Choroid plexus epithelial cell (primary cell): ENCODE measurements at places on chromosomes 4 and X.

DNA sequence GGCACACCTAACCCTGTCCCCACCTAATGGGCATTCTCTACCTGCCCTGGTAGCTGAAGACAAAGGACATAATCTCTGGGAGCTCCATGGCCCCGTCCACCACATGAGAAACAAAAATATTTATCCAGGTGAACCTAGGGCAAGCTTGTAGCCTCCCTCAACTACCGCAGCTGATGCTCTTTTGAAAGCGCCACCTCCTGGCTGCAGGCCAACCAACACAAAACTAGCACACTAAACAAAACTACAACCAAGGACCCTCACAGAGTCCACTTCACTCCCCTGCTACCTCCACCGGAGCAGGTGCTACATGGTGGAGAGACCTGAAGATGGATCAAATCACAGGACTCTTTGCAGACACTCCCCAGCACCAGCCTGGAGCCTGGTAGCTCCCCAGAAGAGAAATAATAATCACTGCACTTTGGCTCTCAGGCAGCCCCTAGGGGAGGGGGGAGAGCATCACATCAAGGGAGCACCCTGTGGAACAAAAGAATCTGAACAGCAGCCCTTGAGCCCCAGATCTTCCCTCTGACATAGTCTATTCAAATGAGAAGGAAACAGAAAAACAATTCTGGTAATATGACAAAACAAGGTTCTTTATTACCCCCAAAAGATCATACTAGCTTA is 111.3 kb upstream of the ATP8A1 start:
- no peak for DNase-seq

DNA sequence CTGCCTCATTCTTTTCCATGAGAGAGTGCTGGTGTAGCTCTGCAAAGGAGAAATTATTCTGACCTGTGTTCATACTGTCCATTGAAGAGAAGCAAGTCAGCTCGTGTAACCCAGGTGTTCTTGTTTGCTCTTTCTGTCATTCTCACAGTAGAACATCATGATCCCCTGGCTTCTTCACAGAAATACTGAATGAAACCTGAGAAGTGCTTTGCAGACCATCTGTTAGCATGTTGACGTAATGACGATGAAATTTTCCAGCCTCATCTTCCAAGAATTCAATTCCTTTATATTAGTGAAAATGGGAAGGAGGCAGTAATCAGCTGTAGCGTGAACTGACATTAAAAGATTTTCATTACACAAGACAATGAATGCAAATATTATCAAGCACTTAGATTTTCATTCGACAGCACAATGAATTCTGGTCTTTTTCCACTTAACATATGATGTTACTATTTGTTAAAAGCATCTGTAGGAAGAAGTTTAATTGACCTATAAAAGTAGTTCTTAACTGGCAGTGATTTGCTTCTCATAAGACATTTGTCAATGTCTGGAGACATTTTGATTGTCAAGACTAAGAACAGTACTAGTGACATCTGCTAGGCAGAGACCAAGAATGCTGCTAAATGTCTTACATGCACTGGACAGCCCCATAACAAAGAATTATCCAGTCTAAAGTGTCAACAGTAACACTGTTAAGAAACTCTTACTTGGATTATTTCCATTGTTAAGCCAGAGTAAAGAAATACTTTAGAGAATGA is 246.3 kb downstream of the BANK1 start:
- DNase-seq: peak; percentile 48

- no peak for DNase-seq
Observed at GRCh38 chrX:30228526-30228925, 1.9 kb upstream of the MAGEB3 start.

DNA sequence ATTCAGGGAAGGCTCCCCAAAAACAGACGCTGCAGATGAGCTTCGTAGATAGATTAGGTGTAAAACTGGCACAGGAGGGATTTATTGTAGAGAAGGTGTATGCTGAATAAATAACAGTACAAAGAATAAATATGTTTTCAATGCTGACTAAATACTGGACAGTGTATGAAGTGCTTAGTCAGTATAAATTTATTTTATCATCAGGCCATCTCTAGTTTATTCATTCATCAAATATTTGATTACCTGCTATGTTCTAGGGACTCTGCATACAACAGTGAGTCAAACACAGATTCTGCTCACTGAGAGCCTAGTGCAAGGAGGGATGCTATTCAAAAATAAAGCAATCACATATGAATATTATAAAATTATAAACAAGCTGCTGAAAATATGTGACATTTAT is 63.6 kb upstream of the TSPAN5 start:
- DNase-seq: no peak

DNA sequence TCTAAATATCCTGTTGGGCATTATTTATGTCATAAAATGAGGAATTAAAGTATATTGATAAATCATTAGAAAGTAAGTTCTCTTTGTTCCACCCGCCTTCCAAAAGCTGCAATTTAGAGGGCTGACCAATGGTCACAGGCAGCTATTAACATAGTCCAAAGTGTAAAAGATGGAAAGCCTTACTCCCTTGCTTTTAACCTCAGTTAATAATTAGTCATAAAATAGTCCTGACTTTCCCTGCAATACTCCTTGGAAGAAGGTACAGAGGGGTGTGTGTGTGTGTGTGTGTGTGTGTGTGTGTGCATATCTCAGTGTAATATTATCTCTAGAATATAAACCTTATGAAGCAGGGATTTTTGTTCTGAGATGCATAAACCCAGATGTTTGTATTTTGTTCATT is 275.4 kb downstream of the FAT4 start:
- no peak for DNase-seq

GRCh38 chr4:37978248-37978924 is 18.2 kb downstream of the PTTG2 start:
- no peak for DNase-seq

DNA sequence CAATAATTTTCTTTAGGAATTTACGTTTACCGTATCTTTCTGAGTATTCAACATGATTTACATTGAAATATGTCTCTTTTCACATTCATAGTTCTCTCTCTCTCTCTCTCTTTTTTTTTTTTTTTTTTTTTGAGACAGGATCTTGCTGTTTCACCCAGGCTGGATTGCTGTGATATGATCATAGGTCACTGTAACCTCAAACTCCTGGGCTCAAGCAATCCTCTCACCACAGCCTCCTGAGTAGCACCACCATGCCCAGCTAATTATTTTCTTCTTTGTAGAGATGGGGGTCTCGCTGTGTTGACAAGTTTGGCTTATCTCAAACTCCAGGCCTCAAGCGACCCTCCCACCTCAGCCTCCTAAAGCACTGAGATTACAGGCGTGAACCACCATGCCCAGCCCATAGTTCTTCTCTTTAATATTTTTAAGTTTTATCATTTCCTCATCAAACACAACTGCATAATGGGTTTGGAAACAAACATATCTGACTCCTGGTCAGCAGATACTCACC is 9.8 kb downstream of the SRP72 start:
- DNase-seq: no peak
